ENCODE measurements at places on chromosomes 7 and 10.

DNA sequence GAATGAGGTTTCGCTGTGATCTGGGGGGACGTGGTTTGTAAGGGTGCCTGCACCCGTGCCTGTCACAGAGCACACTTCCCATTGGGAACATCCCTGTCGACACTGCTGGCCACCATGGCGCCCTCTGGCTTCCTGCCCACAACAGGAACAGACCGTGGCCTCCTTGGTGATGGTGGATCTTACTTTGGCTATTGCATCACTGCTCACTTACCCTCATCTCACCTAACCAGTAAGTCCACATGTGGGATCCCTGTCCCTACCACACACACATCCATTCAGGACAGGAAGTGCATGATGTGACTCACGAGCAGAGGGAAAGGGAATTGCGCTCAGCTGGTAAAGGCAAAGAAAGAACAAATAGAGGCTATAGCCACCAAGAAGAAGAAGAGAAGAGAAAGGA lies 26.2 kb upstream of the SEC61G start:
- DNase-seq = no peak

GRCh38 chr7:25543798-25544197 lies 315.5 kb upstream of the NPVF start:
- DNase-seq = no peak

- no peak for DNase-seq
These were observed 696.9 kb upstream of the NRP1 start for GRCh38 chr10:34031400-34031799.

DNA sequence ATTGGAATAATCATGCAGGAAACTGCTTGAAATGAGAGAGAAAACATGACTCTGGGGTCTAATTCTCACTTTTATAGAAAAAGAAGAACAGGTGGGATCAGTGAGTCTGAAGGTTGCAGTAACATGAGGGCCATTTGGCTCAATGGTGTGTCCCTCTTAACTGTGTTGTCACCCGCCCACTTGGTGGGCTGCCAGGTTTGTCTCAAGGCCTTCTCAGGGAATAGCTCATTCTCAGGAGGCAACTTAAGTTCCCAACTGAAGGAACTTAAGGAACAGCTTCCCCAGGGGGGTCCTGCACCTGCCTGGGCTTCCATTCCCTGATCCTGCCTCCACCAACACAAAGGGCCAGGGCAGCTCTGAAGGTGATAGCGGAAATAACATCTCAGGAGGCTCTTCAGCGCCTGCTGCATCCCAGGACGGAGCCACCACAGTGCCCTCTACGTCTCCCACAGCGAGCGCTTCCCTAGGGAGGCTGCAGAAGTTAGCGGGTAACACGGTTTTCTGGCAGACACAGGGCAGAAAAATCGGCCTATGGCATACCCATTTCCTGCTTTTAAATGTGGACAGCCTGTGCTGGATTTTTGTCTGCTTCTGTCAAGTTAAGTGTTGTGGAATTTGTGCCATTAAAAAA lies 88.8 kb downstream of the ZRANB1 start:
- DNase-seq = no peak

GRCh38 chr7:124429923-124430322 lies 335.7 kb downstream of the GPR37 start:
- no peak for DNase-seq

All from NCI-H526 (cell line).